Activated CD8-positive, alpha-beta memory T cell treated with anti-CD3 and anti-CD28 coated beads for 24 hours (primary cell): ENCODE measurements at places on chromosomes 12 and 14.

GRCh38 chr12:96224219-96224615 is 30.0 kb downstream of the ELK3 start:
- DNase-seq, result no peak

DNA sequence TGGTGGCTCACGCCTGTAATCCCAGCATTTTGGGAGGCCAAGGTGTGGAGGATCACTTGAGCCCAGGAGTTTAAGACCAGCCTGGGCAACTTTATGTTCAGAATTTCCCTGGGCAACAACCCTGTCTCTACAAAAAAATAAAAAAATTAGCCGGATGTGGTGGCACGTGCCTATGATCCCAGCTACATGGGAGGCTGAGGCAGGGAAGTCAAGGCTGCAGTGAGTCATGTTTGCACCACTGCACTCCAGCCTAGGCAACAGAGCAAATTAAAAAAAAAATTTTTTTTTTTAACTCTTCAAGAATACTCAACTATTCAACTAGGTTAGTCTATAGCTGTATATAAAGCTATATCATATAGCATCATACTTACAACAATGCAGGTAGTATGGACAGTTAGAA is 113.0 kb downstream of the RALGAPA1 start:
- no peak for DNase-seq

- no peak for DNase-seq
Observed at GRCh38 chr12:7303772-7304171, at the start of gene ACSM4. Gene ACSM4 (plus strand): TSS chr12:7304072. CDS start chr12:7304332, 260 bp downstream.

- no peak for DNase-seq
Observed at GRCh38 chr12:29796823-29797263, 13.1 kb upstream of the TMTC1 start.

GRCh38 chr14:21023174-21023573 is 1.7 kb downstream of the NDRG2 start:
- no peak for DNase-seq

DNA sequence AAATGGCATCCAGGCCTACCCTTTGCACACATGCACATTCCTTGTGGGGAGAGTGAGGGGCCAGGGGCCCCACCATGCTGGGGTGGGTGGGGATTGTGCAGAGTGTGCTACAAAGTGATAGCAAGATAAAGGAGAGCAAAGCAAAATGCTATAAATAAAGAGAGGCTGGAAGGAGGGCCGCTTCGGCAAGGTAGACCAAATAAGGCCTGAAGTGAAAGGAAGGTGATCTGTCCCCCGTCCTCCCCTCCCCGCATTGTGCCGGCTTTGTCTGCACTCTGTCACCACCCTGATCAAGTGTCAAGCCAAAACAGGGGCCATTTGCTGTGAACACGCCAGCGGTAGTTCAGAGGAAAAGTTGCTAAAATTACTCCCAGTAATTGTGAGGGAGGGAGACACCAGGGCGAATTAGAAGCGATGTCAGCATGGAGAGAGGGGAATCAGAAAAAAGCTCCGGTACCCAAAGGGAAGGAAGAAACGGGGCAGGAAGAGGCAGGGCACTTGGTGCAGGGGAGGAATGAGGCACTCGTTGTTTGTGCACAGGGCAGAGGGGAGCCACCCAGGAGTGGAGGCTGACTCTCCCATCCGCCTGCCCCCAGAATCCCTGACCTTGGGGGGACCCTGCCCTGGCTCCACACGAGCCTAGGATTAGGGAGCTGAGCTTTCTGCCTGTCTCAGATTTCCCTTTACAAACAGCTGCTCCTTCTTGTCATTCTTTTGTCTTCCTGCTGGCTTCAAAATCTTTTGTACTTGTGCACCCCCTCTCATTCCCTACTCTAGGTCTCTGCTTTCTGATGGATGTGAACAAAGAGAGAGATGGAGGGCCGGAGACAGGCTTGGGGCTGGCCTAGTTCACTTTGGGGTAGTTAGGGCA is 2.9 kb upstream of the MYH7 start:
- DNase-seq, result peak; percentile 41

DNA sequence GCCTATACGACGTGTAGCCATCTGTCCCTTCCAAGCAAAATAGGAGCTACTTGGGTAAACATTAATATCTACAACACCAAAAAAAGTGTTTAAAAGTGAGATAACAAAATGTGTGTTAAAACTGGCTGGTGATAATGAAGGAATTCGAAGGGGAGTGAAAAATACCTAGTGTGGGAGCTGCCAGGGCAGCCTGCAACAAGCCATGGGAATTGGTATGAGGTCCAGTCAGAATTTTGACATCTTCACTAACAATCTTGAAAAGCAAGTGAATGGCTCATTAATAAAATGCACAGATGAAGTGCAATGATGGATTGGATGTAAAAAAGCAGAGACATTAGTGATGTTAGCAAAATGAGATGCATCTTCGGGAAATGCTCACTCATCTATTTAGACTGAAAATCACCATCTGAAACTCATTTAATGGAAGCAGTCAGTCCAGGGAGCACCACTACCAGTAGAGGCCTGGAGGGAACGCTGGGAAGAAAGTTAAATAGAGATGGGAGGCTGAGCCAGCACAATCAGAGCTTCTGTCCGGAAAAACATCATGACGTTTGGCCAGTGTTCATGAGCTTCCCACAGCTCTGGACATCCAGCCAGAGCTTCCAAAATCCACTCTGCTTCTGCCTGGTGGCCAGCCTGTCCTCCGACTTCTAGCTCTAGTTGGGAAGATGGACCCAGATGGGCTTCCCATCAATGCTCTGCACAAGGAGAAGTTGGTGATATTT is 405.0 kb upstream of the TMTC1 start:
- DNase-seq, result no peak

- no peak for DNase-seq
Observed at GRCh38 chr12:26298785-26299621, 103.6 kb downstream of the SSPN start.

GRCh38 chr14:64801046-64801445 is 78.7 kb downstream of the SPTB start:
- DNase-seq, result no peak

- DNase-seq, result peak; percentile 88
Observed at GRCh38 chr12:94262228-94263010, 114.0 kb downstream of the PLXNC1 start.

DNA sequence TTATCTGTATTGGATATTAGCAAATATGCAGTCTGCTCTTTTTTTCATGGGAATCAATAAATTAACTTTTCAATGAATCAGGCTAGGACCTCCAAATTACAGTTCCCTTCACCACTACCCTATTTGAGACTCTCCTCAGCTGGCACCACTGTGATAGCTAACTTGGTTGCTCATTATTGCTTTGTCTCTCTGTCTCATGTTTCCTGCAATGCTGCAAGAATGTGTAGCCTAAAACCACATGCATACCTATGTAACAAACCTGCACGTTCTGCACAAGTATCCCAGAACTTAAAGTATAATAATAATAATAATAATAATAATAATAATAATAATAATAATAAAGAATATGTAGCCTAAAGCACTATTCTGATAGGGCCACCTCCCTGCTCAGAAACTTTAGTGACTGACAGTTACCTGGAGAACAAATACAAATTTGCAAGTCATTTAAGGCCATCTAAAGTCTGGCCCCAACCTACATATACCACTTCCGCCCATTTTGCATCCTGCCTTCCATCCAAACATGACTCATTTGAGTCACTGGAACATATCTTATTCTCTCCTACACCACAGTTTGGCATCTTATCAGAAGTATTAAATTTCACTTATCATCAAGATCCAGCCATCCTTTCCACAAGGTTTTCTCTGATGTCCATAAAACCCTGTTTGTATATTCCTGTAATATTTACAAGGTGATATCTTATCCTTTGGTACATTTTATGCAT is 215.1 kb downstream of the LRRK2 start:
- no peak for DNase-seq

DNA sequence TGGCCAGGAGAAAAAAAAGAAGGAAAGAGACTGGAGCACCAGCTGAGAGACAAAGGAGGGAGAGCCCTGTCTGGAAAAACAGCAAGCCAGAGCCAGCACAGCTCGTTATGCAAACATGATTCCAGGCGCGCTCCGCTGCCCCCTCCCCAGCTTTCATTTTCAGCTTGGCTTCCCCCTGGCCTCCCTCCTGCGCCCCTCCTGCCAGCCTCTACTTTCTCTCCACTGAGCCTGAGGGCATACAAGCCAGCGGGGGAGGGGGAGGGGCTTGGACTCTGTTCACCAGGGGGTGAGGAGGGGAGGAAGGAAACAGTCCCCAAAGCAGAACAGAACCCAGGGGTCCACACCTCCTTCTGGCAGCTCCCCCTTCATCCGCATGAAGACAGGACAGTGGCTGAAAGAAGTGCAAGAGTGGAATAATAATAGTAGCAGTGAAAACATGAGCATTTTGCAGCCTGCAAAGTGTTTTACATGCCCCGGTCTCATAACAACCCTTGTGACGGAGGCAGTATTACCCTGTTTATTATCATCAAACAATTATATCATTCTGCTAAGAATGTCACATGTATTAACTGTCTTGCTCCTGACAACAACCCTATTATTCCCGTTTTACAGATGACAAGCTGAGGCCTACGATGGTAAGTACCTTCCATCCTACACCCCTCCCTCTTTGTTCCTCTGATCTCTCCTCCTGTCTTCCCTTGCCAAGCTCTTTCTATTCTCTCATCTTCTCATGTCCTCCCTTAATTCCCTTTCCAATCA is 24.2 kb downstream of the SMUG1 start:
- DNase-seq, result no peak

DNA sequence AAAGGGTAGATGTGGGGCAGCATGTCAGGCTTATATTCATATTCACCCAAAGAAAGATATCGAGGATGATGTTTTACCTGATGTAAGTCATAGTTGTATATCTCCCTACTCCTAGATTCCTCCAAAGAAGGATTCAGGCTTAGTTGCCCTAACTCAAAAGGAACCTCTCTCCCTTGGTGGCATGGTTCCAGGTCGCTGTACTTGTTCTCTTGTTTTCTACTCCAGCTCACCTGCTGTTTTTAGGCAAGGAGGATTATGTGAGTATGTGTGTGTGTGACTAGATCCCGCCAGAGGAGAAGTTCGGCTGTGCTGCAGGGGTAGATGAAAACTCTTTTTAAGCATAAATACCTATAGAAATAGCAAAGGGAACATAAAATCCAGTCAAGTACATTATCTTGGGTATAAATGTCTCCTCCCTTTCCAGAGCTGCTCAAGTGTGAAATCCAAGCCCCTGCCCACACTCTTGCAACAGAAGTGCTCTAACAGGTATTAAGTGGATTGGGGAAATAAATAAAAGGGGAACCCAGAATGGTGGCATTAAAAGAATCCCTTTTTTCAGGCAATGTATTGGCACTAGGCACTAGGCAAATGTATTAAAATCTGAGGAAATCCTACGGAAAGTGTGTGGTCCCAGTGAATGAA is 375.7 kb downstream of the ZFP36L1 start:
- no peak for DNase-seq

DNA sequence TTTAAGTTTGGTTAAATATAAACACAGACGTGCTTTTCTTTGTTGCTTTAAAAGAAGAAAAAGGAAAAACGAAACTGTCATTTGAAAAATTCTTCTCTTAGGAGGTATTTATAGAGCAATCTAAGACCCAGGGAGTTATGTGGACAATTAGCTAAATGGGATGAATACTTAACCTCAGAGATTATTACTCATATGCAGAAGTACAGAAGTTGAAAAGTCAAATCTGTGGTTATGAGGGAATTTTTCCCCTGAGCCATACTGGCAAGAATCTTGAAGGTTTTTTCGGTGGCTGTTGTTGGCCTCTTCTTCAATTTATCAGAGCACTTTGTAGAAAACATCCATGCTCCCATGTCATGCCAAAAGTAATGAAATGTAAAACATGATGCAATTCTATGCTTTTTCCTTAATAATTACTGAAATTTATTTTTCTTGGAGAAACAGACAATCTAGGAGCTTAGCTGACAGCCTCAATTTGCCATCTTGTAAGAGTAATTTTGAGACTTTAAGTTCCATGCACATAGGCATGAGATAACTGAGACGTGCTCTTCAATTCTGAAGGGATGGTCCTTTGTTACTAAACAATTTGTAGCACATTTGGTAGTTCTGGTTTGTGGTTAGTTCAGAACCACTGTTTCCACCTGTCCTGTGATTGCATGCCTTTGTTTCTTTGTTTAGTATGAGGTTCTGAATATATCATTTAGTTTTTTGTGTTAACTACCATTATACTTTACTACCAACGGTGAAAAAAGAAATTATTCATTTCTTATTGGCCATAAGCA is 126.6 kb downstream of the BCAT1 start:
- DNase-seq, result no peak

GRCh38 chr12:104957719-104958000 is 430 bp downstream of the SLC41A2 start:
- no peak for DNase-seq

DNA sequence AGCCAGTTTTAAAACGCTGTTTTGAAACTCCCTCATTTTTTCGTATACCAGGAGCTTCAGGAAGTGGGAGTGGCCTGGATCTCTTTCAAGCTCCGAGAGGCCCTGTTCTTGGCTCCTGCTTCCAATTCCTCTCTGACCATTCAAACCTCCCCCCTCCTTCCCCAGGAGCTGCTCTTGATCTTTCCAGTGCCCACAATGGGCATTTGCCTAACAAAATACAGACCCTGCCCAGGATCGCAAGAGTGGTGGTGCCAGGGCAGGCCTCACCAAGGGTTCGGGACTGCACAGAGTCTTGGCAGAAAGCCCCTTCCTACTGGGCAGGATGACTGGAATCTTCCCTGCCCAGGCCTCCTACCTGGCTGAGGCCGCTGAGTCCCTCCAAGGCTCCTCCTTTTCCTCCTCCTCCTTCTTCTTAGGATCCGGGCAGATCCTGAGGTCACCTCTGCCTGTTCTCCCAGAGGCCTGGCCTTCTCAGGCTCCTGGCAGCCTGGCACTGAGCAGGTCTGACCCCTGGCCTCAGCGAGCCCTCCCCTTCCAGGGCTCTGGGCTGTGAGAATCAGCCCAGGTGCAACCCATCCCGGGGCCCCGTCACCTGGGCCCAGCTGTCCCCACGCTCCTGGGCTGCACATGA is 46.9 kb upstream of the NOS1 start:
- no peak for DNase-seq

DNA sequence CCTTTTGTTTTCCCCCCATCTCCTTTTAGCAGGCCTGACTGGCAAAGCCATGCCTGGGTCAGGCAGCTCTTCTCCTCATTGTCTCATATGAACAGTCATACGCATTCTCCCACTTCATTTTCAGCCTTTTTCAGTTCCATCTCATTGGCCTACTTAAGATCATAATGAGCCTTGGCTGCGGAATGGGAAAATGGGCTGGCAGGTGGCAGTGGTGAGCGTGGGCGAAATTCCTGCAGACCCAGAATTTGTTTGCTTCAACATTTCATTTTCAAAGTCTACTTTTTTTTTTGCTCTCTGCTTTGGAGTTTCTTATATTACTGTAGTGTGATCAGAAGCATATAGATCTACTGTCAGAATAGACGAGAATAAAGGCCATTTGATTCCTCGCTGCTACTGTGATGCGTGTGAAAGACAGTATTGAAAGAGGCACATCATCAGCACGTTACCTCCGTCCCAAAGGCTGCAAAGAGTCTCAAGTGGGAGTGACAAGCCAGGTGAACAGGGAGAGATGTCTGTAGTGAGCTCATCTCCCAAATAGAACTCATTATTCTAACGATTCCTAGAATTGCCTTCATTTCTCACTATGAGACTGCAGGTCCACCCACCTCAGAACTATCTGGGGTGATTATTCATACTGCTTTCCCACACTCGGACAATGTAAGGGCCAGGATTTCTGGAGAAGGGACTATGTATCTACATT is 73.7 kb downstream of the TBK1 start:
- DNase-seq, result no peak

GRCh38 chr14:61231810-61232209 is 49.3 kb downstream of the TMEM30B start:
- no peak for DNase-seq
